ENCODE measurements at places on chromosomes 13 and 19.

- no peak for DNase-seq
Observed at GRCh38 chr19:44740351-44740824, 8.1 kb upstream of the BCL3 start.

- DNase-seq, result no peak
Observed at GRCh38 chr13:99254830-99255229, 3.3 kb downstream of the GPR18 start.

DNA sequence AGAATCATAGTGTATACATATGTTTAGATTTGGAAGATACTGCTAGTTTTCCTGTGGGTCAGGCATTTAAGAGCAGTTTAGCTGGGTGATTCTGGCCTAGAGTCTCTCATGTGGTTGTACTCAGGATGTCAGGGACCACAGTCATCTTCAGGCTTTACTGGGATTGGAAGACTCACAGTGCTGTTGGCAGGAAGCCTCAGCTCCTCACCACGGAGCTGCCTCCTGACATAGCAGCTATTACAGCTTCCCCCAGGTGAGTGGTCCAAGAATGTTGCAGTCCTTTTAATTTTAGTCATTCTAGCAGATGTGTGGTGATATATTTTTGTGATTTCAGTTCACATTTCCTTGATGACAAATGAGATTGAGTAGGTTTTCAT is 16.9 kb upstream of the GPR18 start:
- no peak for DNase-seq

- DNase-seq, result no peak
Observed at GRCh38 chr13:49649244-49649962, 21.1 kb downstream of the ARL11 start.

DNA sequence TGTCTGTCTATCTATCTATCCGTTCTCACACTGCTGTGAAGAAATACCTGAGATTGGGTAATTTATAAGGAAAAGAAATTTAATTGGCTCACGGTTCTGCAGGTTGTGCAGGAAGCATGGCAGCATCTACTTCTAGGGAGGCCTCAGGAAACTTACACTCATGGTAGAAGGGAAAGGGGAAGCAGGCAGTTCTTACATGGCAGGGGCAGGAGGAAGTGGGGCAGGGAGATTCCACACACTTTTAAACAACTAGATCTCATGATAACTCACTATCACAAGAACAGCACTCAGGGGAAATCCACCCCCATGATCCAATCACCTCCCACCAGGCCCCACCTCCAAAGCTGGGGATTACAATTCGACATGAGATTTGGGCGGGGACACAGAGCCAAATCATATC is 105.3 kb downstream of the SLC10A2 start:
- no peak for DNase-seq

- no peak for DNase-seq
Observed at GRCh38 chr13:89163096-89163495, 1491.9 kb downstream of the SLITRK5 start.

GRCh38 chr19:55369653-55370304 is 484 bp downstream of the IL11 start:
- DNase-seq, result peak; percentile 19

GRCh38 chr19:1665565-1666047 is 13.2 kb upstream of the TCF3 start:
- no peak for DNase-seq

All from stimulated activated CD8-positive, alpha-beta memory T cell treated with anti-CD3 and anti-CD28 coated beads, Interleukin-4, amount 100 ng/mL, for 24 hours (primary cell).